Esophagus mucosa (tissue), 1 donor: ENCODE measurements at places on chromosomes 5 and 9.

GRCh38 chr5:157924931-157925729 lies 66.2 kb upstream of the CLINT1 start:
- ATAC-seq: peak; percentile 93

DNA sequence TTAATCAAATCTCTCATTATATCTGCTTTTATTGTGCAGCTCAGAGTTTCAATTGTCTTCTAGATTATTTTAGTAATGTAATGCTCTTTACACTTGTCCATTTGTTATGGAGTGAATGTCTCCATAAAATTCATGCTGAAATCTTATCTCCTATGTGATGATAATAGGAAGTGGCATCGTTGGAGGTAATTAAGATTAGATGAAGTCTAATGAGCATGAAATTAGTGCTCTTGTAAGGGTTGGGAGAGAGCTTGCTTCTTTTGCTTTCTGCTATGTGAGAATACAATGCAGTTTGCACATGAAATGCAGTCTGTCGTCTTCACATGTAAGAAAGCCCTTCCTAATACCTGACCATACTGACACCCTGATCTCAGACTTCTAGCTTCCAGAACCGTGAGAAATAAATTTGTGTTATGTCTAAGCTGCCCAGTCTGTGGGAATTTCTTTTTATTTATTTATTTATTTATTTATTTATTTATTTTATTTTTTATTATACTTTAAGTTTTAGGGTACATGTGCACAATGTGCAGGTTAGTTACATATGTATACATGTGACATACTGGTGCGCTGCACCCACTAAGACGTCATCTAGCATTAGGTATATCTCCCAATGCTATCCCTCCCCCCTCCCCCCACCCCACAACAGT lies 1399.2 kb upstream of the CDH6 start:
- ATAC-seq: no peak

- ATAC-seq: no peak
These were observed 120.9 kb downstream of the PIP5K1B start for GRCh38 chr9:68825762-68826472.

GRCh38 chr5:93251347-93251746 lies 329.7 kb downstream of the NR2F1-AS1 start:
- ATAC-seq: no peak

- ATAC-seq: peak; percentile 81
These were observed at the start of gene FOXD1 for GRCh38 chr5:73448463-73449136. TSS of gene FOXD1 (minus strand) at chr5:73448777. CDS start at chr5:73448362, 415 bp downstream.

GRCh38 chr5:172420235-172420939 lies 33.9 kb downstream of the SH3PXD2B start:
- peak; percentile 85 for ATAC-seq

DNA sequence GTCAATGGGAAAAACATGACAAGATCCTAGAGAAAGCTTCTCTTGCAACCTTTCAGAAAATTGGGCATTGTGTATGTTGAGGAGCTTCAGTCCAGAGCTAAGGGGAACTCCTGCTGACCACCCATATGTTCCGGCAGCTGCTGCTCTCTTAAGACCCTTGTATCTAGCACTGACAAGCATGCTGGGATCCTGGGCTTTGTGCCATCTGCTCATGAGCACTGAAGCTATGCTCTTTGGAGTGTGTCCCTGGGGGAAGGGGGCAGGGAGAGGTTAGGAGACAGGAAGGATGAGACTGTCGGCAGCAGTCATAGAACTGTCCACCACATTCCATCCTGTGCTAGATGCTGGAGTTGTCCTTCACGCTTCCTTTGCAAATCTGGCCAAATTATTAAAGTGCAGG lies 109.3 kb downstream of the JAKMIP2 start:
- no peak for ATAC-seq

DNA sequence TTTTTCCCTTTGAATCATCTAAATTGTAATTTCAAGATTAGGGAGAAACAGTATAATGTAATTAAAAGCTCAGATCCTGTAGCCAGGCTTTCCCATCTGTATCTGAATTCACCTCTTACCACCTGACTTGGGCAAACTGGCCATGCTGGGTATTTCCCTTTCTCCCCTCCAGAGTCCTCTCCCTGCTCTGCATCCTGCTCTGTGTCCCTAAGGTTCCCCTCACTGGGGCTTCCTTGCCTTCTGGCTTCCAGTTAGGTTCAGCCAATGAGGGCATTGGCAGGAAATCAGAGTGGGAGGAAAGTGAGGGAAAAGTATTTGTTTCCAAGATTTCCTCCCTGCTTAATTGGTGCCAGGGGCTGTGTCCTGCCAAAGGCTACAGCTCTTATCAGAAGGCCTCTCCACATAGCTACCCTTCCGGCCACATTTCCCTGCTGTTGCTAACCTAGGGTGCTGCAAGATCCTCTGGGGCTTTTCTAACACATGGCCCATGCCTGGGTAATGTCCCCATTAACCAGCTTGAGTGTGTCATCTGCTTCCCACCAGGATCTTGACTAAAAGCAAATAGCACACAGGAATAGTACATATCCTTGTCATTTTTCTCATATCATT lies 51.0 kb upstream of the MPDZ start:
- ATAC-seq: no peak

DNA sequence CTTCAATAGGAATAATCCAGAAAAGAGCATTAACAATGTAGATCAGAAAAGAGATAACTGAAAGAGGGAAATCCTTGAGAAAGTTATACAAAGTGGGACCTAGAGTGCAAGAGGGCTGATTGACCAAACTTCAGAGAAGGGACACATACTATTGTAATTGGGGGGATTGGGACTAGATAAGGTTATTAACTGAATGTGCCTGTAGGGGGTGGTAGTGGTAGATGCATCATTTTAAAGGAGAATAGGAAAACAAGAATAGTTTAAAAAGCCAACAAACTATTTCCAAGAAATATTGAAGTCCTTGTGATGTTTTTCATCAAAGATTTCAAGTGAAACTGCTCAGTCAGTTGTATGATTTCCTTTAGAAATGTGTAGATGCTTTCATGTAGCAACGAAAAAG lies 468.5 kb downstream of the TAF11L14 start:
- no peak for ATAC-seq

GRCh38 chr9:93896496-93897033 lies 58.6 kb downstream of the BARX1 start:
- no peak for ATAC-seq

- ATAC-seq: no peak
These were observed 5.3 kb downstream of the LHX3 start for GRCh38 chr9:136199391-136200288.

DNA sequence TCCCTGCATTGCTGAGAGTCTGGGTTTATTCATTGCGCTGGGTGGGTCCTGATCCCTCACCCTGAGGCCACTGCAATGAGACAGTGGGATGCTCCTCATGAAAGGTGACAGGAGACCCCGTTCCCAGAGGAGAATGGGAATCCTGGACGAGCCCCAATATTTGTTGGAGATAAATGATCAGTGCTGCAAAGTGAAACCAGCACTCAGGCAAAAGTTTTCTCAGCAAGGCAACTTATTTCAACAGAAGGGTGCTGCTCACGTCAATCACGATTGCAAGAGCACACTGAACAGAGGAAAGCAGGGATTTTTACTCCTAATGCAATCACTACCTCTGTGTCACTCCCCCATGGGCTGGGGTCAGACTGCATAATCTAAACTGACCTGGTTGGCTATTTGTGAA lies 110.2 kb upstream of the MAMDC2 start:
- ATAC-seq: no peak

DNA sequence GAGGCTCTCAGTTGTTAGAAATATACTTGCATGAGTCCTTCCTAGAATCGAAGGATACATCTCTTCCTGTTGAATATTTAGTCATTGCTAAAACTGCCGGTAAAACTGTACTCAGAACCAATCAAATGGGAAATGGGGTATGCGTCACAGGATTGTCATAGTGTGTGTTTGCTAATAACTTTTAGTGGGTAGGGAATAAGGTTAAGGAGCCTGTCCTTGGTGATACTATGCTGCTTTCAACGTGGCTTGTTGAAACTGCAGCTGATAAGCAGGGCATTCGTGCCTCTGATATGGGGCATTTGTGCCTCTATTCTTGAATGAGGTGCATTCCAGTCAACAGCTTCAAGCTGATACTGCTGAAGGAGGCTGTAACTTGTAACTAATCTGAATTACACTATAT lies 26.6 kb downstream of the HABP4 start:
- ATAC-seq: no peak

DNA sequence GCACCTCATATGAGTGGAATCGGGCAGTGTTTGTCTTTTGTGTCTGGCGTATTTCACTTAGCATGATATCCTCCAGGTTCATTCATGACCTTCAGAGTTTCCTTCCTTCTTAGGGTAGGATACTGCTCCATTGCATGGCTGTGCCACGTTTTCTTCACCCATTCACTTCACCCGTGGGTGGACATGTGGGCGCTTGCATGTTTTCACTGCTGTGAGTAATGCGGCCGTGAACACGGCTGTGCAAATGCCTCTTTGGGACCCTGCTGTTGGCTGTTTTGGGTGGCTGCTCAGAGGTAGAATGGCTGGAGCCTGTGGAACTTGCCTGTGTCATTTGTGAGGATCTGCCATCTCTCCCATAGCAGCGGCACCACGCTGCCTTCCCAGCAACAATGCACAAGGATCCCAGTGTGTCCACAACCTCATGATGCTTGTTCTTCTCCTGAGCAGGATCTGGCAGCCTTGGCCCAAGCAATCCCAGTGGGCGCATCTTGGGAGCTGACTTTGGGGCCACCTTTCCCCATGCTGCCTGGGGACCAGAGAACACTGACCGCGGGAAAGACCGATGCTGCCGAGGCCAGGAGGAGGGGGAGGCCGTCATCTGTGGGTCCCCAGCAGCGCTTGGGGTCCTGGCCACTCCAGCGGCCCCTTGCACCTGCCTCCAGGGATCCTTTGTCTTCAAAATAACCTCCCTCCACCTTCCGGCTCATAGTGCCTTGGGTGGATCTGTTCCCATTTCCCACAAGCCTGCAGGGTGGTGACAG lies 2.3 kb upstream of the SCGB3A1 start:
- ATAC-seq: no peak

DNA sequence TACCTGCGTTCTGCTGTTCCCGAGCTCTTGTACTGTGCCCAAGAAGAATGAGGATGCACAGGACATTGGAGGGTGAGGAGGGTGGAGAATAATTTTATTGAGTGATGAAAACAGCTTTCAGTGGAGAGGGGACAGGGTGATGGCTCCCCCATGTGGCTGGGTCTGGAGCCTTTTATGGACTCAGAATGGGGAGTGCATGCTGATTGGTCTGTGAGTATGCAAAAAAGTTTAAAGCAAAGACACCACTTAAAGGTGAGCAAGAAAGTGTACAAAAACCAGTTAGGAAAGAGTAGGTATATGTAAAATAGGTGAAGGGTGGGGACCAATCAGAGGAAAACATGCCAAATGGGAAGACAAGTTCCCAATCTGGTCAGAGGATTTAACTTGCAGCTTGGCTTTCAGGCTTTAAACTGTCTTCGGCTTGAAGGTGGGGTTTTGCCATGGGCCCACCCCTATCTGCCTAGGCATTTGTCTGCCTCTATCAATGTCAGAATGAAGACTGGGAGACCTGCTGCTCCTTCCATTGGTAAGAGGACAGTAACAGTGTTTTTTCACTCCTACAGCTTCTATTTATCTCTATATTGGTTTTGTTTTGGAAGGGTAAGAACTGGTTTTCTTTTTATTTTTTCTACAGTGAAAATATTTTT lies 118.0 kb upstream of the RAI14 start:
- peak; percentile 80 for ATAC-seq

DNA sequence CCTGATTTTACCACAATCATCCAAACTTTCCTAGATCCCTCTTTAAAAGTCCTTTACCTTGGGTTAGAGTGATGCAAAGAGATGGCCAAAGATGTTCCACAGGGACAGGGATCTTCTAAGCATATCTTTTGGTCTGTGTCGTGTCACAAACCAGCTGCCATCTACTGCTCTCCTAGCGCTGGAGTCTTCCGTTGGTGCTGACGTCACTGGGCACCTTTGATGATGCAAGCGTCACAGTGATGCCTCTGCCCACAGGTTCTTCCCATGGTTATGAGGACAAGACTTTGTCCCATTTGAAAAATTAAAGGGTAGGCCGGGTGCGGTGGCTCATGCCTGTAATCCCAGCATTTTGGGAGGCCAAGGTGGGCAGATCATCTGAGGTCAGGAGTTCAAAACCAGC lies 1.7 kb upstream of the GLT6D1 start:
- ATAC-seq: no peak

- no peak for ATAC-seq
These were observed 9.7 kb downstream of the MRPL36 start for GRCh38 chr5:1789834-1790471.

- ATAC-seq: no peak
These were observed 46.7 kb downstream of the ZNF354A start for GRCh38 chr5:178683783-178684182.

DNA sequence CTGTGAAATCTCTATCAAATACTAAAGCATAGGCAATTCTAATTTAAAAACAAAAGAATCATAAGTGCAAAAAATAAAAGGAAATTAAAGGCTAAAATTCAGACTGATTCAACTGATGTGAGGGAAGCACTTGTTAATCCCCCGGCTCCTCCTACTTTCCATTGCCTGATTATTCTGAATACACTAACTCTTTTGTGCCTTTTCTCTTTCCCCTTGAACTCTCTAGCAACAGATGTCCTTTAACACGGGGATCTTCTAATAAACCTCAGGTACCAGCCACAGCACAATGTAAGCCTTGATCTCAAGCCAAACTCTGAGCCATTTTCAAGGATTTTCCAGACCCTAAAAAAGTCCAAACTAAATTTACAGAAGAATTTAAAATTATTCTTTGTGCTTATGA lies 61.5 kb downstream of the KCNV2 start:
- no peak for ATAC-seq

DNA sequence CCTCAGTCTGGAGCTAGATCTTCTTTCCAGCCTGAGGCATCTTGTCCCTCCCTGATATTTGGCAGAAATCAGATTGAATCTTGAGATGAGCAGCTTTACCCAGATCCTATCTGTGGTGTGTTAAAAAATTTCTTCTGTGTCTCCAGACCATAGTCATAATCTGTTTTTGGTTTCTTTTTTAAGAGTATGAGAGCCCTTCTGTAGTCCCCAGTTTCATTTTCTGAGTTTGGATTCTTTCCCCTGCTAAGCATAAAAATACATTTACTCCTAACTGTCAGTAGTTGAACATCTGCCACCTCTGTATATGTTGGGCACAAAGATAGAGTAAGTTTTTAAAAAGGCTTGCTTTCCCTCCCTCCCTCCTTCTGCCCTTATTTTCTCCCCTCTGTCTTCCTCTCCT lies 137.7 kb downstream of the CNTLN start:
- no peak for ATAC-seq

GRCh38 chr5:123000731-123001130 lies 35.8 kb downstream of the PPIC start:
- peak; percentile 28 for ATAC-seq

DNA sequence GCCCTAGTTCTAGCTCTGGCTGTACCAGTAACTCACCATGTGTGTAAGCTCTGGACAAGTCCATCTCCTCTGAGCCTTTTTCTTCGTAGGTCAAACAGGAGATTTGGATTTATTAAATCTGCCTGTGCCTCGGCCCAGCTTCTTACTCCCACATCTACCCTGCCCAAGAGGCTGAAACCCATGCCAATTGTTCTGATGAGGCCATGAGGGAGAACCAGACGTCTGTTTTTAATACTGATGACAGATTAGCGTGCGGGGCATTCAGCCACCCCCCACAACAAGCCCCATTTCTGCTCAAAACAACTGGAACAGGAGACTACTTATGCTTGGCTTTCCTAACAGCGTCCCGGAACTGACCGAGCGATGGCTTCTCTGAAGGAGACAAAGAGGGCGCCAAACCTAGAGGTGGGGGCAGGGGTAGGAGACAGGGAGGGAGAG lies 81.2 kb upstream of the TRIM32 start:
- no peak for ATAC-seq

GRCh38 chr9:72891043-72891442 lies 61.8 kb downstream of the ALDH1A1 start:
- no peak for ATAC-seq
